ENCODE measurements at places on chromosomes 16 and 17. TPM values are rescaled to one million over a fixed set of nuclear protein-coding genes. Genes with fewer than 3 reads are reported as not detected.

KCNJ2 gene
- 7.5 TPM for total RNA-seq

TRAP1 gene
- total RNA-seq, result 138 TPM

CD300E gene
- not detected for total RNA-seq

IL17C gene
- not detected for total RNA-seq

GRCh38 chr17:41339571-41340172 is 11.0 kb downstream of the KRT33A start:
- no peaks in the 10 kb centered on the region for H3K27me3 ChIP-seq
- H3K4me3 ChIP-seq, result peak overlapping the region; percentile 13
- H3K36me3 ChIP-seq, result no peaks in the 10 kb centered on the region
- H3K4me1 ChIP-seq, result peaks cover 26% of the 10 kb centered on the region
- no peak for DNase-seq

DNA sequence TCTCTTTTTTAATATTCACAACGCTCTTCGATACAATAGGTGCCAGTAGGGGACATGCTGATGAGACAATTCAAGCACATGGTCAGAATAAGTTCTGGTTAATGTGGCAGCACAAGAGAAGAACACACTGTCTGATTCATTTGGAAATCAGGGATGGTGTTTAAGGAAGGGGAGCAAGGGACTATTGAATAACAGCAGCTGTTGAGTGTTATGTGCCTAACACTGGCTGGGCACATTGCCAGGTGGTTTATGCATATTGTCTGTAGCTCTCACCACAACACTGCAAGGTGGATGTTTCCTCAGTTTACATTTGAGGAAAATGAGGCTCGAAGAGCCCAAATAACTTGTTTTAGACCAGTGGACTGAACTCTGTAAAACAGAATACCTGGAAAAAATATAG is 44.2 kb downstream of the LYRM9 start:
- H3K4me1 ChIP-seq, result no peaks in the 10 kb centered on the region
- no peak overlapping the region for H3K4me3 ChIP-seq
- no peak overlapping the region for H3K27ac ChIP-seq
- peaks cover 10% of the 10 kb centered on the region for H3K27me3 ChIP-seq

DNA sequence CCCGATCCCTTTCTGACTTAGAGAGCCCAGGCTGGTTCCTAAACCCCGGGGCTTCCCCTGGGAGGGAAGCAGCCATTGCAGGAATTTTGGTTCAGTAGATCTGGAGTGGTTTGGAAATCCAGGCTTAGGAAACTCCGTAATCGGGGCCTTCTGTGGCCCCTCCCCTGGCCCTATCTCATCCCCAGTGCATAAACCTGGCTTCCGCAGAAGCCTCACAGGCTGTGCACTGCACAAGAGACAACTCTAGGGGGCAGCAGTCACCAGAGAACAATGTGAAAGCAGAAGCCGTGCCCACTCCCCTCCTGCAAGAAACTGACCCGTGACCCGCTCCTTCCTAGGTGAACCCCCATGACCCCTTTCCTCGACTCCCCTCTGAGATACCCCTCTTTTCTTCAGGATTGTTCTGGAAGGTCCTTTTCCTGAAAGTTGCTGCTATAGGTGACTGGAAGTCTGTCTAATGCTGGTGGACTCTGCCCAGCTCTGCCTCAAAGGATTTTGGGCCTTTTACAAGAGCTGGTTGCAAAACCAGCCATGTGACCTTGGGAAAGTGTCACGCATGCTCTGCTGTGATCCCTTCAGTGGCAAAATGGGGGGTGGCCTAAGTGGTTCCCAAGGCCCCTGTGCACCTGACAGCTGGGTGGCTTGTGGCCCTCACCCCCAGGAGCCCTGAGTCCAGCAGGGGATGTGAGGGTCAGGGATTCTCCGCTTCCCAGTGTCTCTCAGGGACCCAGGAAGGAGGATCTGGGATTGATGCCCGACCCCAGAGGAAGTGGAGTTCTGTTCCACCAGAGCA is 14.4 kb downstream of the GUCY2D start:
- no peaks in the 10 kb centered on the region for H3K36me3 ChIP-seq
- peak overlapping the region; percentile 48 for H3K27ac ChIP-seq
- no peak for DNase-seq
- peaks cover 42% of the 10 kb centered on the region for H3K27me3 ChIP-seq
- H3K4me1 ChIP-seq, result peaks cover 6% of the 10 kb centered on the region

GRCh38 chr17:49360796-49361128 is 1.3 kb downstream of the ZNF652 start:
- no peak for DNase-seq
- H3K36me3 ChIP-seq, result peaks cover 3% of the 10 kb centered on the region
- peaks cover 38% of the 10 kb centered on the region for H3K4me1 ChIP-seq
- H3K27ac ChIP-seq, result peak overlapping the region; percentile 94
- H3K4me3 ChIP-seq, result peak overlapping the region; percentile 98

GRCh38 chr17:66087073-66087472 is 104.9 kb downstream of the CEP112 start:
- no peak overlapping the region for H3K4me3 ChIP-seq
- DNase-seq, result no peak
- no peaks in the 10 kb centered on the region for H3K4me1 ChIP-seq

DNA sequence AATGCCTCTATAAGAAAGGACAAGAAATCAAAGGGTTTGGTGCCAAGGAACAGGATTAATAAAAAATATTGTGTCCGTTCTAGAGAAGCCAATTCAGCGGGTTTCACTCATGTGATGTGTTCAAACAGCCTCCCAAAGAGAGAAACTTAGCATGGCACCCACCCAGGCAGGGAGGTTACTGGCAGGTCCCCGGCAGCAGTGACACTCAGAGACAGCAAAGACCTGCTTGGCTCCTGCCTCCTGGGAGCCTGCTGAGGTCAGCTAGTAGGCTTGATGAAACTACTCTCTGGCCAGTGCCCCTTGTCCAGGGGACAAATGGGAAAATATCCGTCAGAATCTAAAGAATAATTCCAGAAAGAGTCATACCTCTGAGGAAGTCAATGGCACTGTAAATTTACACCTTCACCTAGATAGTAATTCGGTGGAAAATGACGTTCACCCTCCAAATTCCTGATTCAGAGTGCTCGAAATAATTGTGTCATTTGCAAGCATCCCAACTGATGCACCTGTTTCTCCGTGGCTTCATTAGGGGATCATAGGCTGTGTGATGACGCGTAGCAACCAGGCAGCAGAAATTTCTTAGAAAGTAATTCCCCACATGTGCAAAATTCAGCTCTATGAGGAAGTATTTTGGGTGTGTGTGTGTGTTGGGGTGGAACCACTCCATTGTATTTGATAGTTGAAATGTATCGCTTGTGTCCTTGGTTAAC is 481.5 kb upstream of the ZFHX3 start:
- H3K27me3 ChIP-seq, result peaks cover 3% of the 10 kb centered on the region
- no peak overlapping the region for H3K27ac ChIP-seq
- no peak for DNase-seq
- no peaks in the 10 kb centered on the region for H3K36me3 ChIP-seq

- H3K27me3 ChIP-seq, result no peaks in the 10 kb centered on the region
- no peak overlapping the region for H3K4me3 ChIP-seq
- H3K27ac ChIP-seq, result peak overlapping the region; percentile 89
- no peak for DNase-seq
- peaks cover 10% of the 10 kb centered on the region for H3K36me3 ChIP-seq
These were observed 167.2 kb downstream of the STX8 start for GRCh38 chr17:9408381-9408780.

- H3K27me3 ChIP-seq, result no peaks in the 10 kb centered on the region
- no peak for DNase-seq
- H3K4me1 ChIP-seq, result no peaks in the 10 kb centered on the region
- no peak overlapping the region for H3K27ac ChIP-seq
- no peaks in the 10 kb centered on the region for H3K36me3 ChIP-seq
These were observed 772 bp downstream of the PRSS53 start for GRCh38 chr16:31087971-31088370.

- no peak overlapping the region for H3K27ac ChIP-seq
- H3K27me3 ChIP-seq, result no peaks in the 10 kb centered on the region
- H3K4me1 ChIP-seq, result no peaks in the 10 kb centered on the region
- no peaks in the 10 kb centered on the region for H3K36me3 ChIP-seq
These were observed 6.4 kb downstream of the KRTAP9-1 start for GRCh38 chr17:41196068-41196467.

DNA sequence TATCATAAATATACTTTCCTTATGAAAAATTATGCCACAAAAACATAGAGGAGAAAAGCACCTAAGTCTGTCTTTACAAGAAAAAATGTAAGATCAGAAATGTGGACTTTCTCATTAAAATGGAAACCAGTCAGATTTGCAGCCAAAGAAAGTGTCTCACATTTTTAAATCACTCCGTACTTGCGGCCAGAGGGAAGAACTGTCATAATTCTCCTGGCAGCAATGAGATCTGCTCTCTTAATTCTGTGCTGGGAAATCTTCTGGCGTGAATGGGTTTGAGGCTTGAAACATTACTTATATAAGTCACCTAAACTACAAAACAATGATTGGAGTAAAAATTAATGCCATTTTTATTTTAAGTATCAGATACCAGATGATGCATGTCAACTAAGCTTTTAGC is 10.7 kb downstream of the C16orf95 start:
- peaks cover 3% of the 10 kb centered on the region for H3K36me3 ChIP-seq
- no peak overlapping the region for H3K27ac ChIP-seq
- H3K4me1 ChIP-seq, result no peaks in the 10 kb centered on the region
- DNase-seq, result no peak

GRCh38 chr17:62572888-62573401 is 54.5 kb upstream of the MRC2 start:
- no peak for DNase-seq
- peaks cover 13% of the 10 kb centered on the region for H3K4me1 ChIP-seq
- no peaks in the 10 kb centered on the region for H3K27me3 ChIP-seq
- no peak overlapping the region for H3K27ac ChIP-seq

DNA sequence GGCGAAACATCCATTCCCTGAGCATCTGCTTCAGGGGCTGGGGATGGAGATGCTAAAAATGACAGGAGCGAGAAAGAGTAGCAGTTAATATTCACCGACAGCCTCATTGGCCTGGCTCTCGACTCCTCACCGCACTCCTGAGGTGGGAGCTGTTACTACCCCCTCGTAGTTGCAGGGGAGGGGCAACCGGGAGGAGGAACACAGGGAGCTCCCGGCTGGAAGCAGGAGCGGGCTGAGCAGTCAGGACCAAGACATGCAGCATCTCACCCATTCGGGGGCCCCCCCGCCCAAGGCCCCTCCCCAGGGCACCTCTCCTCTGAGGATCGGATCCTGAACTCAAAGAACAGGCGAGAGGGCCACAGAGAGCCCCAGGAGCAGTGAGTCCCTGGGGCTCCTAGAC is 4.5 kb upstream of the ACSF3 start:
- no peak overlapping the region for H3K27ac ChIP-seq
- peaks cover 58% of the 10 kb centered on the region for H3K27me3 ChIP-seq
- no peak for DNase-seq
- H3K36me3 ChIP-seq, result no peaks in the 10 kb centered on the region
- no peak overlapping the region for H3K4me3 ChIP-seq

DNA sequence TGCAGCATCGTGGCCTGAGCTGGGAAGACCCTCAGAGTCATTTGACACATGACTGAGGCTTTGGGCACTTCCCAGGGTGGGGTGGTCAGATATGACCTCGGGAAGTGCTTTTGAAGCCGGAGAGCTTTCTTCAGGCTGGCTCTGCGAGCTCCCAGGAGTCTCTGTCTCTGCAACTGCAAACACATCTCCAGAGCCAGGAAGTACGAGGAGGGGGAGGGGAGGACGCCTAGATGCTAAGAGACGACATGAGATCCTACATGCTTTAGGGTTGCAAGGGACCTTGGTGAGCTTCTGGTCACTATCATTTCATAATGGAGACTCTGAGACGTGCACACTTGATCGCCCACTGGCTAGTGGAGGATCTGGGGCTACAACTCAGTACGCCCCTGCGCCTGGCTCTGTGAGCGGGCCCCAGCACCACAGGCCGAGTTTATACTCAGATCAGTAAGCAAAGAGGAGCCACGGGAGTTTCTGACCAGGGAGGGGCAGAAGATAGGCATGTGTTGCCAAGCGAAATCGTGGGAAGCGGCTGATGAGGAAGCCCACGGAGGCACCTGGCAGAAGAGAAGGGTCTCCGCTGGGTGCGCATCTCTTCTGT is 527 bp upstream of the MGAT5B start:
- no peaks in the 10 kb centered on the region for H3K36me3 ChIP-seq
- peak overlapping the region; percentile 94 for H3K4me3 ChIP-seq
- peaks cover 15% of the 10 kb centered on the region for H3K4me1 ChIP-seq

GRCh38 chr16:17691899-17692176 is 221.1 kb upstream of the XYLT1 start:
- no peak for DNase-seq
- no peak overlapping the region for H3K27ac ChIP-seq
- H3K4me3 ChIP-seq, result no peak overlapping the region
- peaks cover 9% of the 10 kb centered on the region for H3K27me3 ChIP-seq

DNA sequence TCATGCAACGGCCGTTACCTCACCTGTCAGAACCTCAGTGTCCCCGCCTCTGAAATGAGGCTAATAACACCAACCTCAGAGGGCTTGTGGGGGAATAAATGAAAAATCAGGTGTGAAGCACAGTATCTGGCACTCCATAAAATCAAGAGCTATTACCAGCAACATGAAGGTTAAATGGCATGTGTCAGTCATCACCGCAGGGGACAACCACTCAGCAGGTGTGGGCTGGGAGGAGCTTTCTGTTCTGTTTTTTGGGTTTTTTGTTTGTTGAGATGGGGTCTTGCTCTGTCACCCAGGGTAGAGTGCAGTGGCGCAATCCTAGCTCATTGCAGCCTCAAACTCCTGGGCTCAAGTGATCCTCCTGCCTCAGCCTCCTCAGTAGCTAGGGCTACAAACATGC is 16.8 kb upstream of the KRT19 start:
- peaks cover 44% of the 10 kb centered on the region for H3K4me1 ChIP-seq
- H3K27me3 ChIP-seq, result no peaks in the 10 kb centered on the region
- no peaks in the 10 kb centered on the region for H3K36me3 ChIP-seq
- peak overlapping the region; percentile 88 for H3K27ac ChIP-seq
- DNase-seq, result no peak

GRCh38 chr17:30378241-30378824 is 394 bp upstream of the CPD start:
- peak overlapping the region; percentile 92 for H3K4me3 ChIP-seq
- no peaks in the 10 kb centered on the region for H3K27me3 ChIP-seq
- no peak for DNase-seq
- H3K36me3 ChIP-seq, result peaks cover 3% of the 10 kb centered on the region
- peaks cover 46% of the 10 kb centered on the region for H3K4me1 ChIP-seq
- H3K27ac ChIP-seq, result peak overlapping the region; percentile 86

DNA sequence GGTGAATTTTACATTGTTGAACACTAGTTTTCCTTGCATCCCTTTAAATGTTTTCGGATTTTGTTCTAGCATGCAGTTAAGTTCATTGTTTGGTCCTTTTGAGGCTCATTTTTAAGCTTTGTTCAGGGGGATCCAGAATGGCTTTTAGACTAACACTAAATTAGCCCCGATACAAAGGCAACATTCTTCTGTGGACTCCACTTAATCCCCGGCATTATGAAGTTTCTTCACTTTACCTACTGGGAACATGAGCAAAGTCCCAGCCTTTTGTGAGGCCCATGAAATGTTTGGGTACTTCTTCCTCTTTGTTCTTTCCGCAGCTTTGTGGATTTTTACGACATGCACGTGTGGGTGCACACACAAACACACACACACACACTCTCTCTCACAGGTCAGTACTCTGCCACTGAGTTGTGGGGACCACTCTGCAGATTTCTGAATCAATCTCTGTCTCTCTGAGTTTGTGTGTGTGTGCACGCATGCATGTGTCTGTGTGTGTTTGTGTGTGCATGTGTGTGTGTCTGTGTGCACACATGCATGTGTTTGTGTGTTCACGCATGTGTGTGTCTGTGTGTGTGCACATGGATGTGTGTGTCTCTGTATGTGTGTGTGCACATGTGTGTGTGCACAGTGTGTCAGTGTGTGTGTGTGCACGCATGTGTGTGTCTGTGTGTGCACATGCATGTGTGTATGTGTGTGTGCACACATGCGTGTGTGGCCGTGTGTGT is 240.4 kb upstream of the TNRC6C start:
- no peaks in the 10 kb centered on the region for H3K36me3 ChIP-seq
- no peak overlapping the region for H3K4me3 ChIP-seq
- no peak for DNase-seq
- H3K27ac ChIP-seq, result no peak overlapping the region
- peaks cover 5% of the 10 kb centered on the region for H3K4me1 ChIP-seq

All from type B pancreatic cell (in vitro differentiated cells).